ENCODE measurements at places on chromosomes 2 and 18. TPM values are rescaled to one million over a fixed set of nuclear protein-coding genes. Genes with fewer than 3 reads are reported as not detected.

The STPG4 gene
- total RNA-seq: 0.83 TPM

DNA sequence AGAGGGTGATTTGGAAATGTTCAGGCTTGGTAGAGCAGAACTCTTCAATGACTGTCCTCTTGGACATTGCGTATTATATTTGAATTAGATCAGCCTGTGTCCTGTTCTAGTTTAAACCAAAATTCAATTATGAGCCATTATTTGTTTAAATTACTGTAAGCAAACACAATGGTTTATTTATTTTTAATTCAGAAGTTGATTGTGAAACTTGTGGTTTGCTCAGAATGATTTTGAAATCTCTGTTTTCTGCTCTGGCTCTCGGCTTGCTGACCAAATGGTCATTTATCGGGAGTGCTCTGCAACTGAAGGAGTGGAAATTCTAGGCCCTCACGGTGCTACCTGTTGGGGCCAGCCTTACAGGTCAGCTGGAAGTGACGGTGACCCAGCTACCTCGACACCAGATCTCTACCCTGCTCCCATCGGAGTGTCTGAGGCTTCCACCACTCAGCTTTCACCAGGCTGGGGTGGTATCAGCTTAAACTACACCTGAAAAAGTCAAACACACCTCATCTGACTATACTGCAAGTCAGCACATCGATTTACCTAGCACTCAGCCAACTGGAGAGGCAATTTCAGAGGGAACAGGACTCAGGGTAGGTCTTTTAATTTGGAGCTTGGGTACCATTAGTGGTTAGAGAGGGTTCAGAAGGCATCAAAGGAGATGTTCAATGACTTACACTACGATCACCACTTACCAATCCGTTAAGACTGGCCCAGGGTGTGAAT is 36.8 kb upstream of the GPD2 start:
- peak overlapping the region; percentile 96 for H3K27ac ChIP-seq
- DNase-seq: peak; percentile 79
- no peaks in the 10 kb centered on the region for H3K27me3 ChIP-seq
- H3K4me3 ChIP-seq: peak overlapping the region; percentile 78

The TFCP2L1 gene
- 24.3 TPM for total RNA-seq

- no peak overlapping the region for H3K27ac ChIP-seq
- H3K4me1 ChIP-seq: peaks cover 7% of the 10 kb centered on the region
- H3K27me3 ChIP-seq: peaks cover 20% of the 10 kb centered on the region
- H3K36me3 ChIP-seq: no peaks in the 10 kb centered on the region
- H3K4me3 ChIP-seq: no peak overlapping the region
Measured at GRCh38 chr2:239882331-239882732, 142.8 kb downstream of the NDUFA10 start.

GRCh38 chr2:15243762-15244161 is 317.4 kb downstream of the NBAS start:
- no peak overlapping the region for H3K27ac ChIP-seq
- peaks cover 5% of the 10 kb centered on the region for H3K36me3 ChIP-seq
- peak; percentile 2 for DNase-seq
- H3K4me3 ChIP-seq: no peak overlapping the region
